ENCODE measurements at places on chromosomes 5 and 9.
A peak's percentile ranks its signal among the peaks of the same experiment; 100 is the strongest.

DNA sequence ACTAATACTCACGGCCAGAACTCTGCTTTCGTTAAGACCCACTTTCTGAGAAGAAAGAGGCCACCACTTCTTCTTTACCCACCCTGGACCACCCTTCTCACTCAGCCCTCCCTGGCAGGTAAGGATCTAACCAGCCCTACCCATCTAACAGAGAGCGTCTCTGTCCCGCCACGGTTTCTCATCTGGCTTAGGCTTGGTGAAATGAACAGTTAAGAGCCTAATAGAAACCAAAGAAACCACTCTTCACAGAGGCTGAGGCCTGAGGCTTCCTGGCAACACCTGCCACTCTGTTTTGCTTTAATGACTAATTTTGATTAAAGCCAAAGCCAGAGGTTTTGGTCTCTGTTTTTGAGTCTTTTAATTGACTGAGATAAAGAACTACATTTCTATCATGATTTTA, 354.1 kb upstream of the SLC30A5 start:
- peak overlapping the region; percentile 66 for H3K27ac ChIP-seq
- DNase-seq: no peak
- peaks cover 7% of the 10 kb centered on the region for H3K4me1 ChIP-seq
- no peaks in the 10 kb centered on the region for H3K27me3 ChIP-seq
- H3K4me3 ChIP-seq: no peak overlapping the region
- no peaks in the 10 kb centered on the region for H3K36me3 ChIP-seq

GRCh38 chr5:108418197-108418596, 36.3 kb upstream of the FBXL17 start:
- no peaks in the 10 kb centered on the region for H3K27me3 ChIP-seq
- peaks cover 3% of the 10 kb centered on the region for H3K4me1 ChIP-seq
- no peak overlapping the region for H3K27ac ChIP-seq
- peak overlapping the region; percentile 19 for H3K4me3 ChIP-seq
- H3K36me3 ChIP-seq: no peaks in the 10 kb centered on the region

GRCh38 chr9:132988244-132989013, 9.9 kb downstream of the GFI1B start:
- H3K27ac ChIP-seq: no peak overlapping the region
- peaks cover 4% of the 10 kb centered on the region for H3K4me1 ChIP-seq

DNA sequence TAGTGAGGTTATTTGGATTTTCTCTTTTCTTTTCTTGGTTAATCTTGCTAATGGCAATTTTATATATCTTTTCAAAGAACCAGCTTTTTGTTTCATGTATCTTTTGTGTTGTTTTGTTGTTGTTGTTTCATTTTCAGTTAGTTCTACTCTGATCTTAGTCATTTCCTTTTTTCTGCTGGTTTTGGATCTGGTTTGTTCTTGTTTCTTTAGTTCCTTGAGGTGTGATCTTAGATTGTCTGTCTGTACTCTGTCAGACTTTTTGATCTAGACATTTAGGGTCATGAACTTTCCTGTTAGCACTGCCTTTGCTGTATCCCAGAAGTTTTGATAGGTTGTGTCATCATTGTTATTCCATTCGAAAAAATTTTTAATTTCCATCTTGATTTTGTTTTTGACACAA, 399.7 kb downstream of the TLE1 start:
- H3K36me3 ChIP-seq: no peaks in the 10 kb centered on the region
- H3K4me1 ChIP-seq: no peaks in the 10 kb centered on the region
- no peaks in the 10 kb centered on the region for H3K27me3 ChIP-seq
- DNase-seq: no peak

GRCh38 chr5:5374009-5374715, 48.3 kb upstream of the ICE1 start:
- H3K27me3 ChIP-seq: no peaks in the 10 kb centered on the region
- H3K4me1 ChIP-seq: no peaks in the 10 kb centered on the region
- no peak for DNase-seq
- H3K4me3 ChIP-seq: no peak overlapping the region
- H3K36me3 ChIP-seq: no peaks in the 10 kb centered on the region

DNA sequence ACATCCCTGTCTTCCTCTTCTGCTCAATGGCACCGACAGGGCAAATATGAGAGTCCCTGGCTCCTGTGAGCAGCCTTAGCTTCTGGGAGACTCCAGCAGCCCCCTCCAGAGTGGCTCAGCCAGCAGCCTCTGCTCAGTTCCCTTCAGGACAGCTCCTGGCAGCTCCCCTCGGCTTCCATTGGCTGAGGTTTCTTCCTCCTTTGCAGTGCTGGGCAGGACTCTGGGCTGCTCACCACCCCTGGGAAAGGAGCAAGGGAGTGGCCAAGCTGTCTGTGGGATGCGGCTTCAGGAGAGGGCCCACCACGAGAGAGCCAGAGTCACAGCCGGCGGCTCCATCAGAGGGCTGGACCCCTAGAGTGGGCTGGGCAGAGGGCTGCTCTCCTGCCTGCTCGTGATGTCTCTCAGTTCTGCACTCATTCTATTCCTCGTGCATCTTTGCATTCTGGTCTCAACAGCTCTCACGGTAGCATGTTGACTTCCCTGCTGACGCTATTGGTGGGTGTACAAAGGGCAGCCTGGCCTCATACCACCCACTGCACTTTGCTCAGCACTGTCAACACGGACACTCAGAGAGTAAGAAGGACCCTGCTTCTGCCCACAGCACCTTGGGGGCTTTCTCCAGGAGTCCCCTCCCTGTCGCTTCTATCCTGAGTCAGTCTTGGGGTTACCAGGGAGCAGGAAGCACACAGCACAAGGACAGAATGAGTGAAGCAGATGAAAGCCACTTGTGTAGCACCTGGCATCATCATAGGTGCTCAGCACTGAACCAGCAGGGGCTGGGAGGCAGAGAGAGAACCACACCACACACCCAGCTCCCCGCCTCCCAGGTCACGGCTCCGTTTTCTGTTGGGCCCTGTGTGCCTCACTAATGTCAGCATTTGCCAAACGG, 80.9 kb upstream of the ALDH1B1 start:
- H3K4me3 ChIP-seq: no peak overlapping the region
- no peak for DNase-seq
- no peaks in the 10 kb centered on the region for H3K36me3 ChIP-seq
- peaks cover 2% of the 10 kb centered on the region for H3K27me3 ChIP-seq

- DNase-seq: no peak
- no peaks in the 10 kb centered on the region for H3K36me3 ChIP-seq
- H3K27me3 ChIP-seq: peaks cover 2% of the 10 kb centered on the region
These were observed 37.7 kb downstream of the PCDHAC2 start for GRCh38 chr5:141003791-141004611.

- H3K27ac ChIP-seq: no peak overlapping the region
- peaks cover 86% of the 10 kb centered on the region for H3K36me3 ChIP-seq
- H3K4me3 ChIP-seq: no peak overlapping the region
- no peak for DNase-seq
These were observed 44.9 kb upstream of the MTMR12 start for GRCh38 chr5:32357658-32358057.

DNA sequence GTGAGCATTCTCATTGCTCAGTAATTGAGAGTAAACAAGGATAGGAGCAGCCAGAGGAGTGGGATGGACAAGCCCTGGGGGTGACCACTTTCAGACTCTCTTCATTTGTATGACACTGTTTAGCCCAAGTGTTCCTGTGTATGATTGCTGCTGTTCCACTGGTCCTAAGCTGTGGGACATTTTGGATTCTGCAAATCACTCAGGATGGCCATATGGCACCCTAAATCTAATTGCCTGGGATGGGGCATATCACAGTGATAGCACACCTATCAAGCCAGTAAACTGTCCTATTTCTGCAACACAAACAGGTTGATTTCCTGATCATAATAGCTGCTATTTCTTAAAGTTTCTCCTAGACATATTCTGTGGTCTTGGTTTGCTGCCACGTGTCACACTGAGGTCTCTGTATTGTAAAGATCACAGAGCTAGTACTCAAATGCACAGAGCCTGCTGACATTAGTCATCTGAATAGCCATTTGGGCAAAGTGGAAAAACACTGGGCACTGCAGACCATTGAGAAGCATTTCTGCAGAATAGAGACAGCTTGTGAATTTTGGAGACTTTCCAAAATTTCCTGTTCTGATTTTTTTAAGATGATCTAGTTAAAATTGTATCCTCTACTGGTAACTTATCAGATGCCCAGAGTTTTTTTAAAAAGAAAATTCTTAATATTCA, 320.2 kb downstream of the RFX3 start:
- DNase-seq: no peak
- H3K36me3 ChIP-seq: no peaks in the 10 kb centered on the region
- no peaks in the 10 kb centered on the region for H3K4me1 ChIP-seq
- no peak overlapping the region for H3K4me3 ChIP-seq
- H3K27ac ChIP-seq: no peak overlapping the region
- H3K27me3 ChIP-seq: no peaks in the 10 kb centered on the region

GRCh38 chr5:174083056-174083827, 37.7 kb downstream of the NSG2 start:
- H3K4me1 ChIP-seq: no peaks in the 10 kb centered on the region
- no peak overlapping the region for H3K4me3 ChIP-seq

DNA sequence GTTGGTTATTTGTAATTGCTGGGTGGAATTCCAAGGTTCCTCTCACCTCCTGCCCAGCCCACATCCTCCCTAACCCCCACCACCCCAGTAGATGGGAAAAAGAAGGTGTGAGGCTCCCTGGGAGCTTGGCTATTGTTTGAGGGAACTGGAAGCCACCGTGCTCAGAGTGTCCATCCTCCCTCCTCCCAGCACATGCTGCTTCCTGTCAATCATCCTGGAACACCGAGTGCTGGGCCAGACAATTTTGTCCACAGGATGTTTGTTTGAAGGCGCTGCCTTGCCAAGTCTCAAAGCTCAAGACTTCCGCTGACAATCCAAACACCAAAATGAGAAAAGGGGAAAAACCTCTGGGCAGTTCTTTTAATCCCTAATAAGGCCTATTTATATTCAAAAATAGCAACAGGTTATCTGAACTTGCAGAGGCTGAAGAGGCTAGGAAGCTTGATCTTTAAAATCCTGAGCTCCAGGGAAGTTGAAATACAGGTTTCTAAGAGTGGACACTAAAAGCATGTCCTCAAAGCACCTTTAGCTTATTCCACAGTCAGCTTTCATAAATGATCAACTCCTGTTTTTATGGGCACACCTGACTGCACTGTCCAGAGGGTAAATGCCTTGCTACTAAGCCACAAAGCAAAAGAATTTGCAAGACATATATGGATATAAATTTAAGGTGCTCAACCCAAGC, 286.7 kb downstream of the NFIB start:
- H3K27me3 ChIP-seq: no peaks in the 10 kb centered on the region
- no peaks in the 10 kb centered on the region for H3K36me3 ChIP-seq
- H3K4me1 ChIP-seq: peaks cover 36% of the 10 kb centered on the region
- no peak overlapping the region for H3K4me3 ChIP-seq
- peak overlapping the region; percentile 72 for H3K27ac ChIP-seq
- peak; percentile 84 for DNase-seq

DNA sequence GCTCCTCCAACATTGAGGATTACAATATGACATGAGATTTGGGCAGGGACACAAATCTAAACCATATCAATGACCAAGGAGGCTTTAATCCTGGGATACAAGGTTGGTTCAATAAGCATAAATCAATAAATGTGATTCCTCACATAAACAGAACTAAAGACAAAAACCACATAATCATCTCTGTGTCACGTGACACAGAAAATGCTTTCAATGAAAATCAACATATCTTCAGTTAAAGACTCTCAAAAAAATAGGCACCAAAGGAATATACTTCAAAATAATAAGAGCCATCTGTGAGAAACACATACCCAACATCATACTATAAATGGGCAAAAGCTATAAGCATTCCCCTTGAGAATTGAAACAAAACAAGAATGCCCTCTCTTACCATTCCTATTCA, 604.9 kb downstream of the SEMA5A start:
- no peaks in the 10 kb centered on the region for H3K27me3 ChIP-seq
- no peaks in the 10 kb centered on the region for H3K4me1 ChIP-seq
- no peaks in the 10 kb centered on the region for H3K36me3 ChIP-seq
- no peak overlapping the region for H3K27ac ChIP-seq

DNA sequence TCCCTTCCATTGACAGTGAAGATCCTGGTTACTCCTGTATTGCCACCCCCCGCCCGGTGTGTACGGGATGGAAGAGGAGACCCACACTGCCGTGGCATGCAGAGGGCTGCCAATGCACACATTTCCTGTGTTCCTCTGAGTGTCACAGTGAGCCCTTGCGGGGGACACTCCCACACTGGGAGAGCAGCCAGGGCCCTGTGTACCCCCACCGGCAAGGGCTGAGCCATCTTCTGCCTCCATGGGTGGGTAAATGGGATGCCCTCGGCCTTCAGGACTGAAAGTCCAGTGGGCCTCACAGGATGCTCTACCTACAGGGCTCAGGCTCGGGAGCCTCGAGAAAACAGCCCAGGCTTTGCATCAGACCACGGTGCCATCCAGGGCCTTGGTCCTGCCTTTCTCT, 18.1 kb downstream of the IRX1 start:
- no peak overlapping the region for H3K4me3 ChIP-seq
- H3K4me1 ChIP-seq: no peaks in the 10 kb centered on the region
- H3K27me3 ChIP-seq: no peaks in the 10 kb centered on the region
- no peaks in the 10 kb centered on the region for H3K36me3 ChIP-seq
- no peak overlapping the region for H3K27ac ChIP-seq
- no peak for DNase-seq

DNA sequence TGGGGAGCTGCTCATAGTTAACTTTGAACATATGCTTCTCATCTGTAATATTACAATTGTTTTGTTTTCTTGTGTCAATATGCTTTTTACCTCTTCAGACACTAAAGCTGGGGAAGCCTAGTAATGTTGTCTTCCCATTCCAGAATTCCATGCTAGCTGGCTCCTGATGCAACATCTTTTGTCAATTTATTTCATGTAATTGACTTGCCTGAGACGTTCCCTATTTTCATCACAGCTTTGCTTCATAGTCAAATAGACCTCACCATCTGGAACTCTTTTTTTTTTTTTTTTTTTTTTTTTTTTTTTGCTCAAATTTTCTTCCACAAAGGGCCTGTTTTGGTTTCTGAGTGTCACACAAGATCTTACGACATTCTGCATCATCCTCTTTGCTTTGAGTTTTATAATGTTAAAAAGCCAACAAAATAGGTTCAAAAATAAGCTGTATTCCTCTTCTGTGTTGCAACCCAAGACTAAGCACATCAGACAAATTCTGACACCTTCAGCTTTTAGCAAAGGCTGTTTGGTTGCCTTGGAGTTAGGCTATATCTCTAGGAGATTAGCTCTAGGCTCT, 235.2 kb downstream of the NR3C1 start:
- H3K27me3 ChIP-seq: no peaks in the 10 kb centered on the region
- DNase-seq: no peak
- no peaks in the 10 kb centered on the region for H3K36me3 ChIP-seq
- H3K4me1 ChIP-seq: no peaks in the 10 kb centered on the region
- H3K4me3 ChIP-seq: no peak overlapping the region

DNA sequence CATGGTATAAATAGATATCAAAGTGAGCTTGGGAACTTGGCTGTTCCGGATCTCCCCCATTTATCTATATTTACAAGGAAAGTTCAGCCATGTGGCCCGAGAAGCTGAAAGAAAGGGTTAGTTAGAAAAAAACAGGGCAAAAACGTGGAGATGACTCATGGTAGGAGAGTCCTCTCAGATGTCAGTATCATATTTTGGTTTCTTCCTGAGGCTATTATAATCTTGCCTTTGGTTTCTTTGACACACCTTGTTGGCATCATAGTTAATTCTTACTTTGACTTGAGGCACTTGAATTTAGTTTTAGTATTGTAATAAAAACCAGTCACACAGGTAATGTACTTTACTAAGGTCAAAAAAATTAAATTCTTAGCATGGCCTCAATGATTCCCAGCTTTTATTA, 59.9 kb downstream of the GABRA6 start:
- no peak for DNase-seq
- H3K4me3 ChIP-seq: no peak overlapping the region
- H3K36me3 ChIP-seq: no peaks in the 10 kb centered on the region
- no peaks in the 10 kb centered on the region for H3K4me1 ChIP-seq
- H3K27me3 ChIP-seq: no peaks in the 10 kb centered on the region

All from psoas muscle (tissue), 8 donors.